ENCODE measurements at places on chromosomes 1 and 21. TPM values are rescaled to one million over a fixed set of nuclear protein-coding genes. Genes with fewer than 3 reads are reported as not detected.
A peak's percentile ranks its signal among the peaks of the same experiment; 100 is the strongest.

GRCh38 chr1:224266105-224266914, 63.7 kb downstream of the NVL start:
- no peaks in the 10 kb centered on the region for H3K27me3 ChIP-seq
- no peak overlapping the region for H3K27ac ChIP-seq
- peaks cover 25% of the 10 kb centered on the region for H3K36me3 ChIP-seq
- DNase-seq: no peak
- H3K4me3 ChIP-seq: no peak overlapping the region

- H3K27ac ChIP-seq: no peak overlapping the region
- no peak for DNase-seq
- no peaks in the 10 kb centered on the region for H3K36me3 ChIP-seq
- H3K27me3 ChIP-seq: no peaks in the 10 kb centered on the region
- peaks cover 17% of the 10 kb centered on the region for H3K4me1 ChIP-seq
These were observed 137.4 kb downstream of the FGGY start for GRCh38 chr1:59434336-59434735.

- no peak overlapping the region for H3K27ac ChIP-seq
- no peak overlapping the region for H3K4me3 ChIP-seq
- H3K27me3 ChIP-seq: no peaks in the 10 kb centered on the region
These were observed 116.6 kb upstream of the PROX1 start for GRCh38 chr1:213871179-213871578.

- no peak overlapping the region for H3K4me3 ChIP-seq
- H3K36me3 ChIP-seq: no peaks in the 10 kb centered on the region
- peak; percentile 45 for DNase-seq
- no peaks in the 10 kb centered on the region for H3K4me1 ChIP-seq
- H3K27ac ChIP-seq: no peak overlapping the region
These were observed 65.7 kb upstream of the CNTN2 start for GRCh38 chr1:204977318-204977717.

GRCh38 chr1:56967900-56968832, 2.4 kb upstream of the C8B start:
- no peaks in the 10 kb centered on the region for H3K4me1 ChIP-seq
- DNase-seq: peak; percentile 9
- peaks cover 8% of the 10 kb centered on the region for H3K27me3 ChIP-seq
- no peak overlapping the region for H3K4me3 ChIP-seq

GRCh38 chr1:69648486-69648885, 80.8 kb downstream of the LRRC7 start:
- no peaks in the 10 kb centered on the region for H3K27me3 ChIP-seq
- no peak for DNase-seq
- no peaks in the 10 kb centered on the region for H3K4me1 ChIP-seq

DNA sequence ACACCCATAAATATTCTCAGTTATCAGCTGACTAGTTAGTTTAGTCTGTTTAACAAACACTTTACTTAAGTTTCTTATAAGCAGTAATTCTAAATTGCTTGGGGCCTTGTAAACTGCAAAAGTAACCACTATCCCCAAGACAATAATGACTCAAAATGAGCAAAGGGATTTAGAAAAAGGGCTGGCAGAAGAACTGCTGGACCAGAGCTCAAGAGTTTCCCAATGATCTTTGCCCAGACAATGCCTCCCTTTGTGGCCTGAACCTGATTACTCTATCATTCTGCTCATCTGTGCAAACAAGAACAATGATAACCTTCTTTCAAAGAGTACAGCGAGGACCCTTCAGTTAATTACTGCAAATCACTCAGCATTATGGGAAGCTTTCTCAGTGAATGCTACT, 123.5 kb downstream of the TIAM1 start:
- no peak overlapping the region for H3K4me3 ChIP-seq
- peaks cover 8% of the 10 kb centered on the region for H3K4me1 ChIP-seq
- no peak overlapping the region for H3K27ac ChIP-seq
- peaks cover 26% of the 10 kb centered on the region for H3K36me3 ChIP-seq

DNA sequence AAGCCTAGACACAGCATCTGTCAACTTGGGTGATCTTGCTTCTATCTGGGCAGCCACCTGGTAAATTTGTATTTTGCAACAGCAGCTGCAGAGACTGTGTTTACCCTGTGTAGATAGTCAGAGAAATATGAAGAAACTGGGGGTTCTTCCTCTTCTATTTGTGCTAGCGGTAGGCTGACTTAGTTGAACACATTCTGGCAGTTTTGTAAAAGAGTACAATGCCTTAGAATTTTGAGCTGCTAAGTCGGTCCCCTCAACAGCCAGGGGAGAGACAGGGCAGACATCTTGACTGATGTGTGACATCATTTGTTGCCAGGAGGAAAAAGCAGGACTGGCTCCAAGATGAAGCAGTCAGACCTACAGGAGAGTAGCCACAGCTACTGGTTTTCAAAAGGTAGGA, 53.7 kb downstream of the KCNJ6 start:
- peaks cover 6% of the 10 kb centered on the region for H3K27me3 ChIP-seq
- no peaks in the 10 kb centered on the region for H3K36me3 ChIP-seq
- no peak for DNase-seq
- no peak overlapping the region for H3K4me3 ChIP-seq
- no peak overlapping the region for H3K27ac ChIP-seq

GRCh38 chr1:222979561-222979960, 163.5 kb downstream of the TLR5 start:
- no peak overlapping the region for H3K4me3 ChIP-seq
- H3K27me3 ChIP-seq: no peaks in the 10 kb centered on the region
- H3K36me3 ChIP-seq: no peaks in the 10 kb centered on the region
- H3K27ac ChIP-seq: no peak overlapping the region

- H3K4me1 ChIP-seq: no peaks in the 10 kb centered on the region
- no peak overlapping the region for H3K27ac ChIP-seq
- no peak overlapping the region for H3K4me3 ChIP-seq
- H3K36me3 ChIP-seq: no peaks in the 10 kb centered on the region
- DNase-seq: no peak
- peaks cover 7% of the 10 kb centered on the region for H3K27me3 ChIP-seq
These were observed 169.0 kb upstream of the AJAP1 start for GRCh38 chr1:4485398-4485797.

- peaks cover 38% of the 10 kb centered on the region for H3K4me1 ChIP-seq
- H3K4me3 ChIP-seq: peak overlapping the region; percentile 94
- DNase-seq: no peak
- peaks cover 21% of the 10 kb centered on the region for H3K36me3 ChIP-seq
These were observed 717 bp downstream of the UBIAD1 start for GRCh38 chr1:11273595-11274234.

DNA sequence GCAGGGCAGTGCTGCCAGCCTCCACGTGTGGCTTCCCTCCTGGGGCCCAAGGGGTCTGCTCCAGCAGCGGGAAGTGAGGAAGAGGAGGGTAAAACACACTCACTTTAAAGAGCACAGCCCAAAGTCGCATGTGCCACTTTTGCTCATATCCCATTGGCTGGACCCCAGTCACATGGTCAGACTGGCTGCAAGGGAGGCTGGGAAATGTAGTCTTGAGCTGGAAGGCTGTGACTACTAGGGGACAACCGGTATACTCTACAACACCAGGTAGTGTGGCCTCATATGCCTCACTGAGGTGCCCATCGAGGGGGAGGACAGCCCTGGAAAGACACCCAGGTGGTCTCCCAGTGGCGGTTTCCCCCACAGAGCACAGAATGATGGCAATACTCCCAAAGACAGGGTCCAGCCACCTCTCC, 45.2 kb downstream of the CAMK2N1 start:
- H3K36me3 ChIP-seq: no peaks in the 10 kb centered on the region
- no peak overlapping the region for H3K27ac ChIP-seq
- H3K27me3 ChIP-seq: peaks cover 4% of the 10 kb centered on the region
- DNase-seq: peak; percentile 59
- no peak overlapping the region for H3K4me3 ChIP-seq

DNA sequence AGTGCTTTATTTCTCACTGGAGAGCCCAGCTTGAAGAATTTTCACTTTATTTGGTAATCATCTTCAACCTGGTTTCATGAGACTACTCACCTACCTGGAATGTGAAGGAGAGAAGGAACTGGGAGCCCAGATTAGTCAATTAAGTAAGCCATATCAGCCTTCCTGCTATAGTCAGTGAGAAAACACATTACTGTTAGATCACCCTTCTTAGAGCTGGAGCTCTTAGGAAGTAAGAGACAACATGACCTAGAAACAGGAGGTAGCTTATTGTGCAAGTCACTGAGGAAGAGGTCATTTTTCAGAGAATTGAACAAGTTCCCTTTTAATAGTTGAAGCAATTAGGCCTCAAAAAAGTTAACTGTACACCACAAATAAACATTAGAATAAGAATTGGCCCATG, 49.2 kb upstream of the TEKT2 start:
- no peaks in the 10 kb centered on the region for H3K27me3 ChIP-seq
- no peak for DNase-seq
- peaks cover 12% of the 10 kb centered on the region for H3K36me3 ChIP-seq
- H3K27ac ChIP-seq: no peak overlapping the region

- H3K27ac ChIP-seq: no peak overlapping the region
- H3K4me3 ChIP-seq: no peak overlapping the region
- H3K4me1 ChIP-seq: peaks cover 61% of the 10 kb centered on the region
- H3K27me3 ChIP-seq: no peaks in the 10 kb centered on the region
- no peak for DNase-seq
These were observed 5.6 kb downstream of the YOD1 start for GRCh38 chr1:207045453-207045852.

- peak overlapping the region; percentile 68 for H3K4me3 ChIP-seq
- DNase-seq: peak; percentile 45
- peaks cover 73% of the 10 kb centered on the region for H3K4me1 ChIP-seq
- H3K27ac ChIP-seq: peak overlapping the region; percentile 77
- peaks cover 3% of the 10 kb centered on the region for H3K36me3 ChIP-seq
These were observed 25.5 kb downstream of the MAN1C1 start for GRCh38 chr1:25641931-25642573.

- H3K4me3 ChIP-seq: no peak overlapping the region
- no peak overlapping the region for H3K27ac ChIP-seq
- H3K36me3 ChIP-seq: peaks cover 5% of the 10 kb centered on the region
- DNase-seq: no peak
- peaks cover 29% of the 10 kb centered on the region for H3K4me1 ChIP-seq
These were observed 149.6 kb upstream of the SGIP1 start for GRCh38 chr1:66384258-66384921.

DNA sequence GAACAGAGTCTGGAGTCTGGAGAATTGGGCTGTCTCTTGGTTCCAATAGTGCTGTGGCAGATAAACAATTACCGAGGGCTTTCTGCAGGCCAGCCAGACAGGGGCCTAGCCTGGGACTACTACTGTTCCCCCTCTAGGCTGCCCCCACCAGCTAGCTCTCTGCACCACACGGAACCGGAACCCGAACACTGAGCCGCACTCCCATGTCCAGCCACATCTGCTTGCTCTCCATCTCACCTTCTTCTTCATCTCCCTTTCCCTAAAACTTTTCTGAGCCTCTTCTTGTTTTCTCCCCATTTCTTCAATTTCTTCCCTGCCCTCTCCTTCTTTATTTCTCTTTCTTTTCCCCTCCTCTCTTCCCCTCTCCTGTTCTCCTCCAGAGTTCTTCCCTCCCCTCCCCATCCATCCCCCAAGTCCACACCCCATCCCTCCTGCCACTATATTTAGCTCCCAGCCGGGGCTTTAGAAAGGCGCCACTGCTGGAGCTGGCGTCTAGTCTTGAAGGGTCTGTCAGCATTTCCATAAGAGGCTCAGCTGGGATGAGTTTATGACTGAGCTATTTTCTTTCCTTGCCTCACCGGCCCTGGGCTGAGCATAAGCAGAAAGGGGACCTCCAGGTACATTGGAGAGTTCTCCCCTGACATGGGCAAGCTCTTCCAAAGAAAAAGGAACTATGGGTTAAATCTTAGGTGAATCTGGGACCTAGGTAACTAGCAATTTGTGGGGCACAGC, 25.7 kb upstream of the ATP2B4 start:
- no peak overlapping the region for H3K27ac ChIP-seq
- H3K36me3 ChIP-seq: no peaks in the 10 kb centered on the region
- no peaks in the 10 kb centered on the region for H3K27me3 ChIP-seq

DNA sequence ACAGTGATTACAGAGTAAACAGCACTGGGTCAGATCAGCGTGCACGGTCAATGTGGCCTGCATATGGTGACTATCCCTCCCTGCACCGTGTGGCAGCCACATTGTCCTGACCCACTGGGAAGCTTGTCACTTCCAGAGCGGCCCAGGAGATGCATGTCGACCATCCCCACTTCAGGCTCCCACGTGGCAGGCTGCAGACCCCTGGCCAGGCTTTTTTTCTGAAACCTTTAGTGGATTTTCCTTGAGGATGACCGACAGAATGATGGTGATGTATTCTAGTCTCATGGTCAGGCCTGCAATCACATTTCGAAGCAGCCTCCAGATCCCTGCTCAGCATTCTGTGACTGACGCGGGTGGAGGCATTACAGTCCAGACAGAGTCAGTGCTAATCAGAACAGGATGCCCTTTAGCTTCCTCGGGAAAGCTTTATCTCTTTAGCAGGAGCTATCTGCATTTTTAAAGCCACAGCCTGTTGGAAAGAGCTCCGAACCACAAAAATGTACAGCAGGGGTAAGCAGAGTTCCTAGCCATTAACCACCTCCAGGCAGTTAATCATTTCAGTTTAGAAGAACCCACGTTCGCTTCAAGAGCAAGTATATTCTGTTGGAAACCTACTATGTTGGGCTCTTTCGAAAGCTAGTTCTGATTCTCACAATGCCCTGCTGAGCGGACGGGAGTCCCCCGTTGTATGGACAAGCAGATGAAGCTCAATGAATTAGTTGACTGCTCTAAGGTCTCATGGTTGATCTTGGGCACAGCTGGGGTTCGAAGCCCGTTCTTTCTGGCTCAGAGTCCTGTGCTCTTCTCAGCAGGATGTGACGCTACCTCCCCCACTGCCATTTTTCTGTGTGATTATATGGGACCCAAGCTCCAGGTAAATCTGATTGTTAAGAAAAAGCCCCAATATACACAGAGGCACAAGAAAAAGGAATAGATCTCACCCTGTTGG, 56.5 kb downstream of the IRF2BP2 start:
- no peak overlapping the region for H3K4me3 ChIP-seq
- no peak overlapping the region for H3K27ac ChIP-seq
- no peaks in the 10 kb centered on the region for H3K36me3 ChIP-seq

GRCh38 chr1:199155166-199156019, 516.6 kb downstream of the PTPRC start:
- H3K4me1 ChIP-seq: peaks cover under 1% of the 10 kb centered on the region
- DNase-seq: no peak
- no peak overlapping the region for H3K4me3 ChIP-seq
- no peaks in the 10 kb centered on the region for H3K27me3 ChIP-seq

DNA sequence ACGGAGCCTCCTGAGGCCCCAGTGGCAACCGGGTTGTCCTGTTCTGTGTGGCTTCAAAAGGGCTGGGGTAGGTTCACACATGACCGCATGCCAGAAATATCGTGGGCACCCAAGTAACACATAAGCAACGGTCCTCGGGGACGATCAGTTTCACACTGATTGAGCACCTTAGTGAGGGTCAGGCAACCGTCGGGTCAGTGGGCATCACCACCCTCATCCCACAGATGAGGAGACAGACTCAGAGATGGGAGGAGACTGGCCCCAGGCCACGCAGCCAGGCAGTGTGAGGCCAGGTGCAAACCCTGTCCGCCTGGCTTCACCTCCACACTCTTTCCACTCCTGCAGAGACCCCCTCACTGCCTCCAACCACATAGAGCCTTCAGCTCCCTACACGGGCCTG, 309.8 kb downstream of the MATN1 start:
- H3K27ac ChIP-seq: no peak overlapping the region
- H3K4me1 ChIP-seq: no peaks in the 10 kb centered on the region
- H3K4me3 ChIP-seq: no peak overlapping the region
- peaks cover 6% of the 10 kb centered on the region for H3K27me3 ChIP-seq
- H3K36me3 ChIP-seq: no peaks in the 10 kb centered on the region
- DNase-seq: no peak

The C21orf58 gene
- total RNA-seq: 24.2 TPM

The CA6 gene
- total RNA-seq: 0.62 TPM

The PGLYRP3 gene
- total RNA-seq: not detected

The MR1 gene
- 22.5 TPM for total RNA-seq

The PRKAA2 gene
- total RNA-seq: not detected

The GBP6 gene
- not detected for total RNA-seq

The RSRP1 gene
- total RNA-seq: 110 TPM

The HEYL gene
- 0.17 TPM for total RNA-seq

The TMEM52 gene
- not detected for total RNA-seq

The CSMD2 gene
- not detected for total RNA-seq

The OVAAL gene
- not detected for total RNA-seq

The CELA2B gene
- total RNA-seq: not detected

Data from activated naive CD4-positive, alpha-beta T cell treated with anti-CD3 and anti-CD28 coated beads for 36 hours (primary cell).